Caki2 (cell line): ENCODE measurements at places on chromosomes 6 and 20. TPM values are rescaled to one million over a fixed set of nuclear protein-coding genes. Genes with fewer than 3 reads are reported as not detected.

LTB gene
- total RNA-seq = not detected in 2 replicates

CST4 gene
- 16.1 and 28.3 TPM in 2 replicates for total RNA-seq

NRSN1 gene
- total RNA-seq = not detected in 2 replicates

TRIM15 gene
- not detected in 2 replicates for total RNA-seq

BEND6 gene
- 7.7 and 25.6 TPM in 2 replicates for total RNA-seq

NOP56 gene
- total RNA-seq = 214 and 336 TPM in 2 replicates

HLA-DQA1 gene
- not detected in 2 replicates for total RNA-seq

SLX4IP gene
- 2.3 and 2.5 TPM in 2 replicates for total RNA-seq

SLC35F1 gene
- not detected in 2 replicates for total RNA-seq

TTK gene
- 34.6 and 54.0 TPM in 2 replicates for total RNA-seq

MAS1 gene
- not detected in 2 replicates for total RNA-seq

NOX3 gene
- not detected in 2 replicates for total RNA-seq

C2 gene
- total RNA-seq = 3.2 and 7.7 TPM in 2 replicates

MRAP2 gene
- total RNA-seq = 0.09 and 0.10 TPM in 2 replicates

C20orf204 gene
- 1.6 TPM in 1 of 2 replicates, not detected in the other for total RNA-seq

DNAH8 gene
- not detected in 2 replicates for total RNA-seq

RING1 gene
- 51.4 and 56.9 TPM in 2 replicates for total RNA-seq

IL17A gene
- not detected in 2 replicates for total RNA-seq

ANKRD6 gene
- 12.5 and 16.9 TPM in 2 replicates for total RNA-seq

LBP gene
- total RNA-seq = not detected in 2 replicates

ERVFRD-1 gene
- not detected in 2 replicates for total RNA-seq
